Nephron progenitor cell (in vitro differentiated cells): ENCODE measurements at places on chromosomes 4 and X.
A peak's percentile ranks its signal among the peaks of the same experiment; 100 is the strongest.

GRCh38 chr4:165915215-165915614 lies 42.2 kb downstream of the TLL1 start:
- no peak for DNase-seq

DNA sequence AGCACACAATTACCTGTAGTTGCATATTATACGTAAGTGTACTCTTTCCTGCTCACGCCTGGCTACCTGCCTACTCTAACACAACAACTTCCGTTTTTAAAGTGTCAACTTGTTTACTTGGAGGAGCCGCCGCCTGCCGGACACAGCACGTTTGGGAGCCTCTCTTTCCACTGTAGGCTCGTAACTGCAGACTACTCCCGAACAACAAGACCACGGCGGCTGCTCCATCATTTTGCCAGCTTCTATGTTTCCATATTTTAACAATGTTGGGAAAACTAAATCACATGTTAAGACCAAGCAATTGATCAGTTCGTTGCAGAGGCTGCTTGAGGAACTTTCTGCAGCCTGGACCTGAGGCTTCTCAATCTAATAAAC lies 841 bp downstream of the MTNR1A start:
- DNase-seq: peak; percentile 37

- DNase-seq: no peak
Observed at GRCh38 chr4:165096776-165097175, 15.9 kb downstream of the TMEM192 start.

- no peak for DNase-seq
Observed at GRCh38 chr4:30536231-30536630, 183.9 kb upstream of the PCDH7 start.

GRCh38 chrX:153801669-153802068 lies 7.2 kb downstream of the SSR4 start:
- DNase-seq: no peak

DNA sequence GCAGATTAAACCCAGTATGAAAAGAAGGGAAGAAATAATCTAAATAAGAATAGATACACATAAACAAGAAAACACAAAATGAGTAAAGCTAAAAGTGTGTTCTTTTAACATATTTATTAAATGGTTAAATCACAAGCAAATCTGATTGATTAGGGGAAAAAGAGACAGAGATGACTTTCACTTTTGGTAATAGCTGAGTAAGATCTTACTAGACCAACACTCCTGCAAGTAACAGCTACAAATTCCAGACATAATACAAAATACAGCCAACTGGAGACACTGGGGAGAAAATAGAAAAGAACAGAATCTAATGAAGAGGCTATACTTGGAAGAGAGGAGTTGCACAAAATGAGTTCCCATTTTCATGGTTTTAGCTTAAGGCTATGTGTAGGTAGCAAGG lies 33.5 kb downstream of the OR13H1 start:
- no peak for DNase-seq

GRCh38 chr4:71526637-71527406 lies 188.0 kb downstream of the SLC4A4 start:
- no peak for DNase-seq

GRCh38 chr4:17817027-17817426 lies 6.2 kb downstream of the NCAPG start:
- no peak for DNase-seq

- no peak for DNase-seq
Observed at GRCh38 chr4:188295899-188296298, 156.7 kb downstream of the TRIML1 start.

GRCh38 chr4:155966731-155967395 lies 13.2 kb upstream of the CTSO start:
- DNase-seq: no peak

- DNase-seq: peak; percentile 5
Observed at GRCh38 chrX:2967998-2968909, 38.1 kb upstream of the ARSH start.

- no peak for DNase-seq
Observed at GRCh38 chr4:39928538-39928937, 49.2 kb downstream of the PDS5A start.

GRCh38 chr4:143212566-143212965 lies 27.8 kb downstream of the USP38 start:
- DNase-seq: no peak

GRCh38 chr4:183443655-183444213 lies 702 bp upstream of the CDKN2AIP start:
- DNase-seq: no peak

DNA sequence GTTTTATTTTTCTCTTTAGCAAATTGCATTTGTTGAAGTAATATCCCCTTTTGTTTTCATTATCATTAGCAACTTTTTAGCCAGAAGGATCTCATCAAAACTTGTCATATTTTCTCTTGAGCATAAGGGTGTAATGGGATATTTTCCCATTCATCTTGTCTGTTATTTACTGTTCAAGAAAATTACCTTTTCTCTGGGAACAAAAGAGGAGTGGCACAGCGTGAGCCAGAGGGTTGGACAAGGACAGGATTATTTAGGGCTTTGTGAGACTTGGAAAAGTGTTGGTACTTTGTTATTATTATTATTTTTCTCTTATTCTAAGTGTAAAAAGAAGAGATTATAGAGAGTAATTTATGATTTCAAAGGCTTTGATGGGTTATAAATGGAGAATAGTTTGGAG lies 135.9 kb downstream of the PRKX start:
- no peak for DNase-seq

- DNase-seq: no peak
Observed at GRCh38 chrX:111609206-111609605, 71.8 kb upstream of the ALG13 start.

DNA sequence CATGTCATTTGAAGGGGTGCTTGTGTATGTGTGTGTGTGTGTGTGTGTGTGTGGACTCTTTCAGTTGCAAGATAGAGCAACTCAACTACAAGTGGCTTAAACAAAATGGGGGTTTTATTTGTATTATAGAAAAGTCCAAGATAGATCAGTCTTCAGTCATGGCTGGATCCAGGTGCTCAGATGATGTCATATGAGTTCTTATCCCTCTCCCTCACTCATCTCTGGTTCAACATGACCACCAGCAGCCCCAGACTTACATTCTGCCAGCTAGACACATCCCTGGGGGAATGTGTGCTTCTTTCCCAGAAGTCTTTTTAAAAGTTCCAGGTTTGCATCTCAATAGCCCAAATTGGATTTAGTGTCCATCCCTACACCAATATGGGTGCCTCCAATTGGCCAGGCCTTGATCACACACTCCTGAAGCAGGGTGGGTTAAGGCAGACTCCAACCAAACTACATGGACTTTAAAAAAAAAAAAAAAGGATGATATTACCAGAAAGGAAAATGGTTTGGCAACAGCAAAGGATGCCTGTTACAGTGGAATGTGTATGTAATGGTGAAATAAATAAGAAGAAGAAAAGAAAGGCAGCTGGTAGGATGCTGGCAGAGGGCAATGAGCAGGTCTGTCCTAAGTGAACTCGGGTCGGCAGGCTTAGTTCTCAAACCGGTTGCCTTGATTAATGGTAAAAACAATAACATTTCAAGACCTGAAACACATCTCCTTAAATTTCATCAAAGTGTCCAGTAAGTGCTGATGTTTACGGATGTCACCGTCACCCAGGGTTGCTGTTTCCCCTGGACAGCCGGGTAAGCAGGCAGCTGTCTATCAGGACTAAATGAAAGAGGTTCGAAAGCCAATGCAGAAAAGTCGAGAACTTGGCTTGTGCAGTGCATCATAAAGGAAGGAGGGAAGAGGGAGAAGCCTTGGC lies 107.7 kb downstream of the SMIM20 start:
- DNase-seq: no peak

DNA sequence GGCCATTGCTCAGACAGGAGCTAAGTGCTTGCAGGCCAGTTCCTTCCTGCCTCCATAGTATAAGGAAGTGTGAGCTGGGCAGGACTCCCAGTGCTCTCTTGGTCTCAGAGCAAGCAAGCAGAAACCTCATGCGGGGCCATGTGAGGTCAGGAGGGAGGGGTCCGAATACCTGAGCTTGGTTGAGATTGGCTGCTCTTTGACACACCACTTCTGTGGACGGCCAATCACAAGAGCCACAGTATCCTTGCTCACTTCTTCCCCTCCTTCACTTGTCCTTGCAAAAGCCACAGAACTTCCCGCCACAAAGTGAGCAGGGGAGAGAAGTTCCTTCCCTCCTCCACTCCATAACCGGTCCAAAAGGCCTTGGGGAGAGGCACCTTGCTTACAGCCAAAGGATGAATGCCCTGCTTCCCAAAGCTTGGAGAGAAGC lies 56.7 kb downstream of the PRPS1 start:
- DNase-seq: no peak

- DNase-seq: peak; percentile 57
Observed at GRCh38 chrX:133776072-133776471, 209.3 kb downstream of the GPC3 start.

DNA sequence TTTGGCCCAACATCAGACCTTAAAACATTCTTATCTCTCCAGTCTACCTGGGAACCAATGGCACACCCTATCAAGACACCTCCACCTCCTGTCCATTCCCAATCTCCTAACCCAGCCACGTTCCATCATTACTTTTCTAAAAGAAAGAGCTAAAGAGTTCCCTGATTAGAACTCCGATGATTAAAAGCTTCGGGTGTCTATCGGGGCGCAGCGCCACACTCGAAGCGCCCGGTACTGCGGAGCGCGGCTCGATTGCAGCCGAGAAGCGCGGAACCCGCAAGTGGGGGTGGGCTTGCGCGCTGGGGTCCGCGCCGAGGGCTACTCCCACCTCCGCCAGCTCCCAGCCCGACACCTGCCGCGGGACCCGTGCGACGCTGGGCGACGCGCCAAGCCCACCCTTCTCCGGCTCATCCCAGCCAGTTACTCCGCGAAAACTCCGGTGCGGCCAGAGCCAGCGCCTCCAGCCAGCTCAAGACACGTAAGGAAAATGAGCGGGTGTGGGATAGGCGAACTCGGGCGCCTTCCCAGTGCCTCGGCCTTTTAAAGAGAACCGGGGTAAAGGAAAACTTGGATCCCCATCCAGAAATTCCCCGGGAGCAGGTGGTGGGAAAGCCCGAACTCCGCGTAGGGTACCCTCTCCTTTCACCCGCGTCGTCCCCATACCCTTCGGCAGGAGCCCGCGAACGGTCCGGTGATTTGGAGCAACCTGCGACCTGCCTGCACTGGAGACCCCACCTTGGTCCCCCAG lies 593 bp downstream of the NPY1R start:
- peak; percentile 59 for DNase-seq

DNA sequence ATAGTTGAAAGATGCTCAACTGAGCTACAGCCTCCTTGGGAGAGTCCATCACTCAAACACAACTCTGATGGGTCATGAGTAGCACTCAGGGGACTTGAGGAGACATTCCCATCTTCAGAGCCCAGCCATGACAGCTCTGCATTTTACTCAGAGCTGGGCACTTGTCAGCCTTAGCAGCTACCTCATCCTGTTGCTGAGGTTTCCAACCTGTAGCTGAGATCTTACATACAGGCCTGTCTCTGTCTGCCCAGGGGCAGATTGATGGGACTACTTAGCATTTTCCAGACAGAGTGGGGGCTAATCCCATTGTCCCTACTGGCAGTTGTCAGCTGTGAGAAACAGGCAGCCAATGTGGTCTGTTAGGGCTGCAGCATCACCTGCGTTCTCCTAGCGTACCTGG lies 3.5 kb downstream of the FHDC1 start:
- DNase-seq: no peak

DNA sequence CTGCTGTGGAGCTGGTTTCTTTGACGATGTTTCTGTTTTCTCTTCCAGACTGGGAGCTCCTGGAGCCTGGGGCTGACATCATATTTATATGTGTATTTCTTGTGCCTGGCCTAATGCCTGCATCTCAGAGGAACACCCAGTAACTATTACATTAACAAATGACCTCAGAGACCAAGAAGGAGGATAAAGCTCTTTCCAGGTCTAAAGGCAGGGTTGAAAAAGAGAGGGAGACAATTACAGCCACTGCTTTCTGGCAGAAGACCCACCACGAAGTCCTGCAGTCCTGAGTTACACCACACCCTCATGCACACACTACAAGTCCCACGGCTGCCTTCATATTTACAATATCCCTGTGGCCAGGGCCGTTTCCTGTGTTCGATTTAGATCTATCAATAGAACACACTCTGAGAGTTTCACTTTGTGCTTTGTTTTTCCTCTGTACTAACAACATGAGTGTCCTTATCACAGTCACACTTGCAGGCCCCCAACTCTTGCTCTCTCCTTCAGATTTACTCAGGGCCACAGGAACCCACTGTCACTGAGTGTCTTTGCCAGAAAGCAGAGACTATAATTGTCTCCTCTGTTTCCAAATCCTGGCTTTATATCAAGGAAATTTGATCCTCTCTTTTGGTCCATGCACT lies 535.5 kb downstream of the MID1IP1 start:
- no peak for DNase-seq

GRCh38 chr4:1685235-1686150 lies 1.4 kb upstream of the FAM53A start:
- no peak for DNase-seq

DNA sequence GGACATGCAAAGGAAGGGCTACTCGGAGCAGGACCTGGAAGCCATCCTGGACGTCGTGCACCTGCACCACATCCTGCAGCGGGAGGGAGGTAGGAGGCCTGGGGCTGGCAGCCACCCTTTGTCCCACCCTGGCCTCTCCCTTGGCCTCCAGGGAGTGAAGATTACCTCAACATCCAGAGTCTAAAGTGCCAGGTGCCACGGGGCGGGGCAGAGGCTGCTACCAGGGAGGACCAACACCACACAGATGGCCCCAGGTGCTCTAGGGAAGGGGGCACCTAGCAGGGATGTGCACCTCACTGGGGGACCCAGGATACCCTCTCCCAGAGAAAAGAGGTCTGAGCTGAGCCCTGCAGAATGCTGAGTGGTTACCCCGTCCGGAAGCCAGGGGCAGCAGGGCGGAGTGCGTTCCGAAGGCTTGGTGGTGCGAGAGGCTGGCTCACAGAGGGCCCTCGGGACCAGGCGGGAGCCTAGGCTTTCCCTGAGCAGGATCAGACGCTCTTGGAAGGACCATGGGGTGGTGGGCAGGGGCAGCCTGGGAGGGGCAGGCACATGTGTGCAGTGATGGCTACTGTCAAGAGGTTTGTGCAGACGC lies 16.1 kb downstream of the ABCD1 start:
- DNase-seq: no peak

- DNase-seq: no peak
Observed at GRCh38 chrX:129034196-129034595, 489.1 kb downstream of the SMARCA1 start.

- no peak for DNase-seq
Observed at GRCh38 chrX:56029691-56030090, 202.5 kb upstream of the KLF8 start.

GRCh38 chr4:119087121-119087520 lies 48.5 kb upstream of the MYOZ2 start:
- no peak for DNase-seq

DNA sequence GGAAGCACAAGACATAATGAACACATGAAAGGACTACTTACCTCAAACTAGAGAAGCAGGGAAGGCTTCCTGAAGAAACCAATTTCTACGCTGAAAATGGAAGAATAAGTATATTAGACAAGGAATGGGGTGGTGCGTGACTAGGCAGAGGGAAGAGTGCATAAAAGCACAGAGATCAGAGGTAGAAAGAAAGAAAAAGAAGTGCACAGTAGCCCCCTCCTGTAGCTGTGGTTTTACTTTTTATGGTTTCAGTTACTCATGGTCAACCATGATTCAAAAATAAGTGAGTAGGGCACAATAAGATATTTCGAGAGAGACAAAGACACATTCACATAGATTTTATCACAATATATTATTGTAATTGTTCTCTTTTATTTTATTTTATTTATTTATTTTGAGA lies 934.5 kb upstream of the INTU start:
- no peak for DNase-seq
